CD8-positive, alpha-beta T cell (primary cell): ENCODE measurements at places on chromosomes 11 and 22.

DNA sequence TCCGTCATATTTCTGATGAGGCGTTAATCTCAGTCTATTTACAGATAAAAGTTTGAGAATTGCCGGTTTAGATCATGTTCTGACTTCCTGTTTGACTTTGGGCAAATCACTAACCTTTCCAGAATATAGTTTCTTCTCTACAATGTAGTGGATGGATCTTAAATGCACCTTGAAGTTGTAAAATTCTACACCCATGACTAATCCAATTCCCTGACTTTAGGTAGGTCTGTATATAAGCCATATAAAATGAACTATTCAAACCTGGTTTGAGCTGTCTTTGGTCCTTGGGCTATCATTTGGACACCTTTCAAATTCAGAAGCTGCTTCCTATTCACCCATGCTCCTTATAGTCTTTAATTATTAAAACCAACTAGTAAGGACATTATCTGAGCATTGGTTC is 52.2 kb upstream of the BLID start:
- no peak for DNase-seq

GRCh38 chr11:47553406-47553743 is 443 bp upstream of the CELF1 start:
- DNase-seq, result no peak

DNA sequence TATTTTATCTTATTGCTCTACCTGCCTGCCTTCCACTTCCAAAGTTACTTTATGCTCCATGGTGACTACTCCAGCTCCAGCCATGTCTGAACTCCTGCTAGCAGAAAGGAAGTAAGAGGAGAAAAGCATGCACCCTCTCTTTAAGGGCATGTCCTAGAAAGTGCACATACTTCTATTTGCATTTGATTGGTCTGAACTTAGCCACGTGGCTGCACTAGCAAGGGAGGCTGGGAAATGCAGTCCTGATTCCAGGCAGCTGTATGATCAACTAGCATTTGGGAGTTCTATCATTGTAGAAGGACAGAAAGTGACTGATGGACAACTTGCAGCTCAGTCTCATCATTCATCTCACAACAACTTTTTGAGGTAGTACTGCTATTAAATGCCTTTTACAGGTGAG is 515.7 kb downstream of the BUD13 start:
- no peak for DNase-seq

DNA sequence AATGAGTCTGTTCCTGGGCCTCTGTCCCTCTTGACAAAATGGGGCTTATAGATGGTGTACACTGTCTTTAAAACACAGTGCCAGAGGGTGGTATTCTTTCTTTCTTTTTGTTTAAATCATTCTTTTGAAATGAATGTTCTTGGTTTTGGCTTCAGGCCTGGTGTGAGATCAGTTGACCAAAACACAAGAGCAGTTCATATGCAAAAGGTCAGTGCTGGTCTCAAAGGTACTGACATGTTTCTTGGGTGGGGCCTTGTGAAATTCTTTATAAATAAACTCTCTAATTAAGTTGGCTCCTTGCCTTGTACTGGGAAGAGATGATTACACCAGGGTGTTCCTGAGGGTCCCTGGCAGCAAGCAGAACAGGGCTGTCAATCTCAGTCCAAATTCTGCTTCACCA is 110.0 kb downstream of the FBXO7 start:
- DNase-seq, result no peak

- DNase-seq, result no peak
Measured at GRCh38 chr11:129414144-129414872, 38.7 kb downstream of the BARX2 start.

GRCh38 chr11:6646918-6647679 is 8.5 kb downstream of the DCHS1 start:
- DNase-seq, result no peak

GRCh38 chr11:12243911-12244550 is 133.3 kb upstream of the PARVA start:
- DNase-seq, result no peak

DNA sequence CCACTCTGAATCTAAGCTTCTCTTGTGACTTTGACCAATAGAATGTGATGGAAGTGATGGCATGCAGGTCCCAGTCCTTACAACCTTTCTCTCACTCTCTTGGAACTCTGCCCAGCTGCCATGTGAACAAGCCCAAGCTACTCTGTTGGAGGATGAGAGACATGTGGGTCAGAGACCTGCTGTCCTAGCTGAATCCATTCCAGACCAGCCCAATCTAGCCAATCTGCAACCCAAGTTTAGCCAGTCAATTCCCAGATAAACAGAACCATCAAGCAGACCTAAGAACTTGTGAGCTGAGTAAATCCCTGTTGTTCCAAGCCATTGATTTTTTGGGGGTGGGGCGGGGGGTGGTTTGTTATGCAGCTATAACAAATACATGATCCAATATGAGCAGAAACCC is 69.2 kb upstream of the GRK3 start:
- DNase-seq, result no peak

DNA sequence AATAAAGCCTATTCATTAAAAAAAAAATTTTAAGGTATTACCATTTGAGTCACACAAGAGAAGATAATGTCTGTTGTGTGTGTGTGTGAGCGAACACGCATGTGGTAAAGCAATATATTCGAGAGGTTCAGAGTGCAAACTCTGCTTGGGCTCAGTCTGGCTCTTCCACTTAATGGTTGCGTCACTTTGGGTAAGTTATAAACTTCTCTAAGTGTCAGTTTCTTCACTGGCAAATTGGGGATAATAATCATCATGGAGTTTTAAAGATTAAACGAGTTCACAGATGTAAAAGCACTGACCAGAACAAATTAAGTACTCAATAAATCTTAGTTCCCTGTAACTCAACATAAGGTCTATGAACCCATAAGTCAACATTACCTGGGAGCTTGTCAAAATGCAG is 37.0 kb downstream of the SIK3 start:
- DNase-seq, result no peak

- DNase-seq, result no peak
Measured at GRCh38 chr11:41394521-41395195, 64.8 kb downstream of the LRRC4C start.

GRCh38 chr22:44277386-44278135 is 35.2 kb downstream of the SHISAL1 start:
- DNase-seq, result no peak

DNA sequence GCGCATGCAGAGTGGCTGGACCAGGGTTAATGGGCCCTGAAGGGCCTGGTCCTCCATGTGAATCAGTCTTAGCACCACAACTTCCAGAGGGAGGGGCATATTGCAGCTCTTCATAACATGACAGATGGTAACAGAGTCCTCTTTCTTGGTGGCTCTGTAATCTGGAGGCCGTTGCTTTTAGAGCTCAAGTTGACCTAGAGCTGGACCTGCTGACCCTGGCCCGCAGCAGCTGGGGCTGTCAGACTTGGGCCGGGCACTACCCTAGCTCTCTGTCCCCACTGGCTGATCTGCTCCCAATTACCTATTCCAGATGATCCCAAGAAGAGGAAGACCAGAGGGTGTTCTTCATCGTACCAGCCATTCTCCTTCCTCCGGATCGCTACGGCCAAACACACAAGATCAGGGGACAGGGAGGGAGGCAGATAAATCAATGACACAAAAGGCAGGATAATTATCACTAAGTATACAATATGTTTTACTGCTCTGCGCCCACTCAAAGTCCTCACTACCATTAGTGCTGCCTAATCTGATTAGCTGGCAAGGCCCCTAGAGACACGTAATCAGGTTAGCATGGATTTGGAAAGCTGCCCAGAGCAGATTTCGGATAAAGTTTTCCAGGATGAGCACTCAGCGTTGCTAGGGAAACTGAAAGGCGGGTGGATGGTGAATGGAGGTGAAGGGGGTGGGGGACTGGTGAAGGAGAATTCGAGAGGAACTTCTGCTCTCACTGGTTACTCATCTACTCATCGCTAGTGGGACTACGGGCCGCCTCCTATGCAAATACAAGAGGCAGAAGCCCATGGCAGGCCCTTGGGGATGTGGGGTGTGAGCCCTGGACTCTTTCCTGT is 64.5 kb upstream of the PHOX2A start:
- DNase-seq, result no peak

DNA sequence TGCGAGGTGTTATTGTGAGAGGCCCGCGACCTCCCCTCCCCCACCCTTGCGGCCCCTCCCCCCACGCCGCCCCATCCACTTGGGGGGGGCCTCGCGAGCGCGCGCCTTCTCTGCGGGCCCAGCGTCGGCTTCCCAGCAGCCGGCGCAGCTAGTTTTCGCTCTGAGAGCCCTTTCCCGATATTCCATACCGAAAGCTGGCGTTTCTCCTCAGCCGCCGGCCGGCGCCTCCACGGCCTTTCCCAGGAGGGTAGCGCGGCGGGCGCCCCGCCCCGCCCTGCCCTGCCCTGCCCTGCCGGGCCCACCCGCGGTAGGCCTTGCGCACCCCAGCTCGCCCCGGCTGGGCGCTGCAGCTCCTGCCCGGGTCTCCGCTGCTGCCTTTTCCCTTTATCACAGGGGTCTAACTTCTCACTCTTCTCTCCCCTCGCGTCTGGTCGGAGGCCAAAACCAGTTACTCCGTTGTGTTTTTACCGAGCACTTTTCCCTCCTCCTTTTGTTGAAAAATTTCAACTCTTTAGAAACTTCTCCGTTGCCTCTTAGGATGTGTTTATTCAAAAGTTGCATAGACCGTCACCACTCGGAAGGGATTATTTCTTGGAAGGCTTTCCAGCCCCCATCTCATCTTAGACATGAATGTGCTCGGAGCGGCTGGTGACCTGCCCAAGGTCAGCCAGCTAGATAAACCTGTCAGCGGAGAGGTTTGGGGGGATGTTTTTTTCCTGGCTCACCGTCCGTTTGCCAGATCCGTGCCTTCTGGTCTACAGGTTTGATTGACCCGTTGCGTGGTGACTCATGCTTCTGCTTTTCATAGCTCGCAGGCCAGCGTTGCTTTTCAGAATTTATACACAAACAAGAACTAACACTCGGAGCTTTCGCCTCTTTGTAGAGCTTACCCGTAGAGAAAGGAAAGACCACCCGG is 648 bp downstream of the PAFAH1B2 start:
- peak; percentile 3 for DNase-seq

DNA sequence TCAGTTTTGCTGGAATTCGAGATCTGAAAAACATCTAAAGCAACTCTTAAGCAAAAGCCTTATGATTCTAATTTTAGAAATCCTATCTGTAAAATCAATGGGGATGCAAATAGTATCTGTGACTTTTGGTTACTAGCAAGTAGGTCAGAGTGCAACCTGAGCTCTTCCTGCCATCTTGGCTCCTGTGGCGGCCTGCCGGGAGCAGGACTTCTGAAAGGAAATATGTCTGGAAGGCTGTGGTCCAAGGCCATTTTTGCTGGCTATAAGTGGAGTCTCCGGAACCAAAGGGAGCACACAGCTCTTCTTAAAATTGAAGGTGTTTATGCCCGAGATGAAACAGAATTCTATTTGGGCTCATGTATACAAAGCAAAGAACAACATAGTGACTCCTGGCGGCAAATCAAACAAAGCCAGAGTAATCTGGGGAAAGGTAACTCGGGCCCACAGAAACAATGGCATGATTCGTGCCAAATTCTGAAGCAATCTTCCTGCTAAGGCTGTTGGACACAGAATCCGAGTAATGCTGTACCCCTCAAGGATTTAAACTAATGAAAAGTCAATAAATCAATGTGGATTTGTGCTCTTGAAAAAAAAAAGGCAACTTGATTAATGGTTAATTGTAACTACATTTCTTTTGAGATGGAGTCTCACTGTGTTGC is 1.7 kb downstream of the SAMM50 start:
- no peak for DNase-seq

- DNase-seq, result no peak
Measured at GRCh38 chr11:13126430-13126829, 117.3 kb downstream of the RASSF10 start.

DNA sequence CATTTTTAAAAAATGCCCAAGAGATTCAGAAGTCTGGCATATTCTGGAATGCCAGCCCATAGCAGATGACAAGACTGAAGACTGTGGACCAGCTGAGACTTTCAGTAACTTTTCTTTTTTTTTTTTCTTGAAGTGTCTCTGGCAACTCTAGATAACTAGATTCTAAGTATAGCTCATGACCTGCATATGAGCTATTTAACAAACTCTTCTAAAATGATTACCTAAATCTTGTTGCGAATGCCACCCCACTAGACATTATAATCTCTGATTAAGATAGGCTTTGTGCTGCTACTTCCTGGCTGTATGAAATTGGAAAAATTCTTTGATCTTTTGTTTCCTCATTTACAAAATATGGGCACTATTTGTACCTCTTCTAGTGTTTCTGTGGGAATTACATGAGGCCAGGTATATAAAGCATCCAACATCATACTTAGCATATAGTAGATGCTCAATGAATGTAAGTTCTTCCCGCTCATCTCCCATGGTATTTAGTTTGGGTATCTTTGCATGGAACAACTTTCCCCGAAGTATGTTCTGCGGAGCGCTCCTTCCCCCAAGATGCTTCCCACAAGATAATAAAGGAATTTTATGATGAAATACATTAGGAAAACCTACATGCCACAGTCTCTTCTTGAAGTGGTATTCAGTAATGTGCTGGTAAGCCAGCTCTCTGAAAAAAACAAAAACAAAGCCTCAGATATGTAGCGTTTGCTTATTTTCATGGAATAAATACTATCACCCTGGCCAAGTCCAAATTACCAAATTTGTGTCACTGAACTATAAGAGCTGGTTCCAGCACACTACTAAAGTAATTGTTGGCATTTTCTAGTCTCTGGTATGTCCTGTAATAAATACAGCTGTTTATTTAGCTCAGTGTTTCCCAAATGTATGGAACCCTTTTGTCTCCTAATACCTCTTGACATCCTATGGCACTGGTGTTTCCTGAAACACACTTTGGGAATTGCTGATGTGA is 86.8 kb upstream of the TIMP3 start:
- no peak for DNase-seq

DNA sequence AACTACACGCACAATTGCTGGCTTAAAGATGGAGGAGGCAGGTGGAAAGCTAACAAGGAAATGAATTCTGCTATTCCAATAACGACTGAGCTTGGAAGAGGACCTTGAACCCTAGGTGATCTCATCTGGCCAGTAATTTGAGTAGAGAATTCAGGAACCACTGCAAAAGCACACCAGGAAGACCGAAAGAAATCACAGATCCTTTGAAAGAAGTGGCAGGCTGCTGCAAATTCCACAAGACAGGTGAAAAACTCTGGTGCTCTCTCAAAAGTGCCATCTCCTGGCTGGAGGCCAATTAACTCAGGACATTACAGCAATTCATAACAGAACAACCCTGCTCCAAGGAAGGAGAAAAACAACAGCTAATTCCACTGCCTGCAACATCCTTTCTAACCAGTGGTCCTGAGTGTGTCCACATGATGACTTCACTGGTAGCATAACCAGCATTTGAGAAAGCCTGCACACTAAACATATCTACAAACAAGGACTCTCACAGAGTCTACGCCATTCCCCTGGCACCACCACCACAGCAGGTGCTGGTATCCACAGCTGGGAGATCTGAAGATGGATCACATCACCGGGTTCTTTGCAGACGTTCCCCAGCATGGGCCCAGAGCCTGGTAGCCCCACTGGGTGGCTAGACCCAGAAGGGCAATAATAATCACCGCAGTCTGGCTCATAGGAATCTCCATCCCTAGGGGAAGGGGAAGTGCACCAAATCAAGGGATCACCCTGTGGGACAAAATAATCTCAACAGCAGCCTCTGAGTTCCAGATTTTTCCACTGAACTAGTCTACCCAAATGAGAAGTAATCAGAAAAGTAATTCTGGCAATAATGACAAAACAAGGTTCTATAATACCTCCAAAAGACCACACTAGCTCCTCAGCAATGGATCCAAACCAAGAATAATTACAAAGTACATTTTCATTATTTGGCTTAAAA is 44.9 kb upstream of the CLTCL1 start:
- DNase-seq, result no peak
